Hindlimb muscle (tissue), 1 donor: ENCODE measurements at places on chromosomes 7 and 10. TPM values are rescaled to one million over a fixed set of nuclear protein-coding genes. Genes with fewer than 3 reads are reported as not detected.

NCF1 gene
- polyA plus RNA-seq = 1.6 TPM

FEZF1 gene
- 0.12 TPM for polyA plus RNA-seq

MYL7 gene
- 5.1 TPM for polyA plus RNA-seq

RNF32 gene
- 1.8 TPM for polyA plus RNA-seq

VIM gene
- 2,993 TPM for polyA plus RNA-seq

PLOD3 gene
- polyA plus RNA-seq = 48.7 TPM

C10orf143 gene
- 3.1 TPM for polyA plus RNA-seq

- no peak for DNase-seq
These were observed 173.0 kb downstream of the SKAP2 start for GRCh38 chr7:26691406-26691805.

- DNase-seq = no peak
These were observed 32.6 kb downstream of the GSDME start for GRCh38 chr7:24724451-24725190.

DNA sequence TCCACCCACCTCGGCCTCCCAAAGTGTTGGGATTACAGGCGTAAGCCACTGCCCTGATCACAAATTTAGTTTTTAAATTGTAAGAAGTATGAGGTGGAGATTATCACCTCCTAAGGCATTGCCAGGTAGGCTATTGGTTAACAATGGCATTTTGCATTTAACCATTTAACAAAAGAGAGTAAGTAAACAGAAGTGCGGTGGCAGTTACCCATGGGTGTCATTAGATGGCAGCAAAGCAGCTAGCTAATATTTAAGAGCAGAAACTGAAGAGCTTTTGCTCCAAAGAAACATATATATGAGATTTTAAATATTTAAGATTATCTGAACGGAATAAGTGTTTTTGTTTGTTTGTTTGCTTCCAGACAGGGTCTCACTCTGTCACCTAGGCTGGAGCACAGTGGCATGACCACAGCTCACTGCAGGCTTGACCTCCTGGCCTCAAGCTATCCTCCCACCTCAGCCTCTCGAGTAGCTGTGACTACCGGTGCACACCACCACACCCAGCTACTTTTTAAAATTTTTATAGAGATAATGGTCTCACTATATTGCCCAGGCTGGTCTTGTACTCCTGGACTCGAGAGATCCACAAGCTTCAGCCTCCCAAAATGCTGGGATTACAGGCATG lies 325.5 kb upstream of the C7orf33 start:
- peak; percentile 32 for DNase-seq

GRCh38 chr7:135441791-135442190 lies 68.1 kb downstream of the CNOT4 start:
- no peak for DNase-seq

- DNase-seq = no peak
These were observed 72.1 kb downstream of the INSIG1 start for GRCh38 chr7:155369766-155370165.

DNA sequence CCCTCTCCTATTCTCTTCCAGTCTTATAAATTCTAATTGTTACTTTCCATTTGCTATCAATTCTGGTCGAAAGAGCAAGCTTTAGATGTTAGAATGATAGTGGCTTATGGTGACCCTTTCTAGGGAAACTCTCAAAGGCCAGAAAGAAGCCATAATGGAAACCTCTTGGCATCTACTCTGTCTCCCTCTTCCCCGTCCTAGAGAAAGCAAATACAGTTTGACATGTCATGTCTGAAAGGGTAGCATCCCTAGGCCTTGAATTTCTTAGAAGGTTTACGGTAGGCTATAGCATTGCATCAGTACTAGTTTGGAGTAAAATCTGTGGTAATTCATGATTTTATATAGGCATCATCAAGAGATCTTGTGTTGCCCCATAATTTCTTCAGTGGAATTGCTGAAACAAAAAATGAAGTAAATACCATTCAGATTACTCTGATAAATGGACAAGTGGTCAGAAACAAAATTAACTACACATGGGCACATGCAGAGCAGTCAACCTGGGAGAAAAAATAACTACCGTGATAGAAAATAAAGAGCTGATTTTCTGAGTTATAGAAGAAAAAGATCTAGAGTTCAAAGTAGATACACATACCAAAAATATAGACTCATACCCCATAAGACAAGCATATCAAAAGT lies 4.4 kb downstream of the PRKAR2B start:
- no peak for DNase-seq

DNA sequence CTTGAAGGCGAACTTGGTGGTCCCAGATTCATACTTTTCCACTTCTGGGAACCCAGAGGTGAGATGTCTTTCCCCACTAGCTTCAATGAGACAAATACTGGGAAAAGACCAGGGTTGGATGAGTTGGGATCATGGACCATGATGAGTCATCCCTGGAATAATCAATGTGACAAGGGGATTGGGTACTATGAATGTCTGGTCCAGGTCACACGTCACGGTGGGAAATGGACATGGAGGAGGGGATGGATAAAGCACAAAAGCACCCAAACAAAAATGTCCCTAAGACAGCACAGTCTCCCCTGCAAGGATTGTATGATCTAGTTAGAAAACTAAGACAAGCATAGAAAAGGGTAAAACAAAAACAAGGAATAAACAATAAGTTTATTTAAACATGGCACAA lies 12.4 kb upstream of the SORBS1 start:
- DNase-seq = no peak

DNA sequence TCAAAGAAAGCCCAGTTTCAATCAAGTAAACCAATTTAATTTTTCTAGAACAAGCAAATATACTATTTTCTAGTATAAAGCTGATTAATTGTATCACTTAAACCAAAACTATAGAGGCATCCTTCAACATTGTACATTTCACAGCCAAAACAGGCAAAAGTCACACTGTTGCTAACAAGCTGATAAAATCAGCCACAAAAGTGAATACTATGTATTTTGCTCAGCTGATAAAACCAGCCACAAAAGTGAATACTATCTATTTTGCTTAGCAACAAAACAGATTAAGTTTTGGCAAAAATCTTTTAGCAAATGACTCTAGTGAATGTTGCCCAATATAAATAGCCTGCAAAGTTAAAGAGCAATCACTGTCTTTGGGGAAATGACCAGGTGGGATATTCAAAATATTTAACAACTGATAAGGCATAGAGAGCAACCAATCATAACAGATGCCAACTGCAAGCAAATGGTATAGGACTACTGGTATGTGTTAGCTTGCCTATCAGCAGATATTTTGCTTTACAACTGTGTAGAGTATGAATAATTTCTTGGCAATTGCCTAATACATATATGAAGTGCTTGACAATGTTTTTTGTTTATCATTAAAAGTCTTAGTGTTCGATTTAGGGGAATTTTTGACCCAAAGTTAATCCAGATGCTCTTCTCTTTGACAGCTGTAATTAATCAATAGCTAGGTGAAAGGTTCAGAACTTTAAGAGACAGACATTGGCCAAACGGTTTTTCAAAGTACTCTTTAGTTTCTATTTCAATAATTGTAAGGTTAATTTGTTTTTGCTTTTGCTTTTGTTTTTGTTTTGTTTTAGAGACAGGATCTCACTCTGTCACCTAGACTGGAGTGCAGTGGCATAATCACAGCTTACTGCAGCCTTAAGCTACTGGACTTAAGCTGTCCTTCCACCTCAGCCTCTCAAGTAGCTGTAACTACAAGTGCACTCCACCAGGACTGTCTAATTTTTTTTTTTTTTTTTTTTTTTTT lies 44.4 kb upstream of the SP4 start:
- DNase-seq = no peak

- DNase-seq = no peak
These were observed 73.5 kb downstream of the CRPPA start for GRCh38 chr7:16347827-16348192.

DNA sequence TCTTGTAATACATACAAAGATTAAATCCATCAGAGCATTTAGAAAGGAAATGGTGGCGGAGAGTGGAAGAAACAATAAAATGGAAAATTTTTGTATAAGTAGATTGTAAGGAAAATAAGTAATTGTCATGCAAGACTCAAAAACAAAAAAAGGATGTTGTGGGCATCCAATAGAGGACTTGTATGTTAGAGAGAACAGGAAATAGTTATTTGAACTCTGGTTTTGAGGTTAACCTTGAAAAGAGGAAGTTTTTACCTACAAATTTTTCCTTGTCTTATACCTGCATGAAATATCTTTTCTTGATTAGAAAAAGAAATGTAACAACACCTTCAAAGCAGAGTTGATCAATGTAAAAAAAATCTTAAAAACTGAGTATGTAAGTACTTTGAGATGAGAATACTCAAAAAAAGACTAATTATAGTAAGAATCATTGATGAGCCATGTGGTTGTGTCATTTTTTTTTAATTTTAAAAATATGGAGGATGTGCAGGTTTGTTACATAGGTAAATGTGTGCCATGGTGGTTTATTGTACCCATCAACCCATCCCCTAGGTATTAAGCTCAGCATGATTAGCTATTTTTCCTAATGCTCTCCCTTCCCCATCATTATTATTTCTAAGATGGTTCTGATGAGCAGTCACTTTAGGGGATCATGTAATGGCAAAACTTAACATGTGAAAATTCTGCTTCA lies 11.9 kb downstream of the TMEM106B start:
- no peak for DNase-seq

DNA sequence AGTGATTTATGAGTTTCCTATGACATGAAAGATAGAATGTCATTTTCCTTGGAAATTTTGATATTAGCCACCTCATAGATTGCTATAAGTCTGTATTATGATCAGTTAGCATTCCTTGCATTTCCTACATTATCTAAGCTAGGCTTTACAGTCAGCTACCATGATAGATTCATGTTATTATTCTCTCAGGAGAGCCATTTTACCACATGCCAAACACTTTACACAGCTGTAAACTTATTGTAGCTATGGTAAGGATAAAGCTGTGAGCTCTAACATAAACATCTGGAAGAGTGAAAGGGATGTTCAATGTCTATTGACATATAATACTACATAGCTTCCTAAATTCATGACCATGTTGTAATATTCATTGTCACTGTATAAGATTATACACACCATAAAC lies 608.0 kb downstream of the PHTF2 start:
- DNase-seq = peak; percentile 15

- DNase-seq = no peak
These were observed at the start of gene EN2 for GRCh38 chr7:155458111-155458877. TSS of gene EN2 (plus strand) at chr7:155458129. CDS start at chr7:155458378, 249 bp downstream.

DNA sequence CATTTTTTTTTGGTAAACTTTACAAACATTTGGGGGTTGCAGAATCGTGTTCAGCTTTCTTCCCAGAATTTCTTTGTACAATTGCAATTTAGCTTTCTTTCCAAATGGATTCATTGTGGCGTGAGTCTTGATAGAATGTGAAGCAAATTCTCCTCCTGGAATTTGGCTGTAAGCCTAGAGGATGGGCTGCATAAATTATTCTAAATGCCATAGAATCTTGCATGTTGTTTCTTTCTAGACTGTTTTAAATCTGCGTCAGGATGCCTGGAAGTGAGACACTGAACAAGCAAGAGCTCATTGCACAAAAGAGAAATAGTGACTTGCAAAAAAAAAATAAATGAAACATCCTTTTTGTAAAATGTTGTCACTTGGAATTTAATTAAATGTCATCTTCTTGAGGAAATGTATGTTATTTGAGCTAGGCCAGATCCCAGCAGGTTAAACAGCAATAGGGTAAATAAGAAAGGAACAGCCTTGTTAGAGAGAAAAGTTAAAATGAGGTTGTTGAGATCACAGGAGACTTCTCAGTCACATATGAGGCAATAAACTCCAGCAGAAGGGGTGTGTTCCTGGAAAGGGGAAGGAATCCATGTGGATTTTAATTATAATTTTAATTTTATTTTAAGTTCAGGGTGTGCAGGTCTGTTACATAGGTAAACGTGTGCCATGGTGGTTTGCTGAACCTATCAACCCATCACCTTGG lies 483.0 kb downstream of the PLXDC2 start:
- DNase-seq = no peak

DNA sequence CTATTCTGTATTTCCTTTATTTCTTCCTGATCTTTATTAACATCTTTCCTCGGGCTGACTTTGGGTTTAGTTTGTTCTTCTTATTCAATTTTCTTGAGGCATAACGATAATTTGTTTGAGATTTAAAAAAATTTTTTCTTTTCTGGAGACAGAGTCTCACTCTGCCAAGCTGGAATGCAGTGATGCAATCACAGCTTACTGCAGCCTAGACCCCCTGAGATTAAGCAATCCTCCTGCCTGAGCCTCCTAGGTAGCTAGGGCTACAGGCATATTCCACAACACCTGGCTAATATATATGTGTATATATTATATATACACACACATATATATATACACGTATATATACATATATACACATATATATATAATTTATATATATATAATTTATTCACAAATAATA lies 540.2 kb downstream of the NXPH1 start:
- no peak for DNase-seq

DNA sequence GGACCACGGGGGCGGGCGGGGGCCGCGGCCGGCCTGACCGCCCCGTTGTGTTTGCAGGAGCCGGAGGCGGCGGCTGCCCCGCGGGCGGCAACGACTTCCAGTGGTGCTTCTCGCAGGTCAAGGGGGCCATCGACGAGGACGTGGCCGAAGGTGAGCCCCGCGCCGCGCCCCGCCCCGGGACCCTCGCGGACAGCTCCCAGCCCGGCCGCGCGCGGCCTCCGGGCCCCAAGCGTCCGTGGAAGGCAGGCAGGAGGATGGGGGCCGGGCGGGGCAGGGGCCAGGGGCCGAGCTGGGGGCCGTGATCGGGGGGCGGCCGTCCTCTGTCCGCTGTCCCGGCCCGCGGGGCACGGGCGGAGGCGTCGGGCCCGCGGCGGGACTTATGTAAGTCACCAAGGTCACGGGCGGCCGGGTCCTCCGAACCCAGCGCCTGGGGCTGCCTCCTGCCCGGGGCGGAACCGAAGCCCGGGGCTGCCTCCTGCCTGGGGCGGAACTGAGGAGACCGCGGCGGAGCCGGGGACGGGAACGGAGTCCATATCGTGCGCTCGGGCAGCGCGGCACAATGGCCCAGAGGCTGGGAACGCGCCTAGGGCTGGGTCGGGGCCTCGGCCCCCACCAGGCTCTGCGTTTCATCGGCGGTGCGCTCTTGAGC lies 497 bp downstream of the PPP2R2D start:
- peak; percentile 45 for DNase-seq

GRCh38 chr10:129520440-129521080 lies 53.5 kb downstream of the MGMT start:
- no peak for DNase-seq

GRCh38 chr7:91940572-91941341 lies at the start of gene AKAP9:
TSS of gene AKAP9 (plus strand) at chr7:91940862. CDS start at chr7:91941100, 238 bp downstream.
- peak; percentile 83 for DNase-seq

DNA sequence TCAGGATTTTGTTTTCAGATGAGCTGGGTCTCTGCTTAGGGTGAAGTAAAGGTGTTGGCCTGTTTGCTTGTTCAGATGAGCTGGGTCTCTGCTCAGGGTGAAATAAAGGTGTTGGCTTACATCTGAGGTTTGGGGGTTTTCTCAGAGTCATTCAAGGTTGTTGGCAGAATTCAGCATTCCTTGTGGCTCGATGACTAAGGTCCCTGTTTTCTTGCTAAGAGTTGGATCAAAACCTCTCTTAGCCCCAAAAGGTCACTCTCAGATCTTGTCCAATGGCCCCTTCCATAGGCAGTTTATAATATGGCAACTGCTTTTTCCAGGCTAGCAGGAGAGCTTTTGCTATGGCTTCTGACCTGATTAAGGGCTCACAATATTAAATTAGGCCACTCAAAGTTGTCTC lies 106.6 kb downstream of the ADAM22 start:
- no peak for DNase-seq
